SHP77 treated with DMSO at 0.1 percent for 48 hours (cell line): ENCODE measurements at places on chromosomes 1 and 21.

GRCh38 chr1:184974056-184974836, at the start of gene NIBAN1:
Gene NIBAN1 (minus strand): TSS chr1:184974508. CDS start chr1:184974356, 152 bp downstream.
- DNase-seq: no peak

- DNase-seq: no peak
Measured at GRCh38 chr1:110114173-110114572, 1.9 kb downstream of the UBL4B start.

GRCh38 chr1:51270751-51271150, 34.7 kb downstream of the RNF11 start:
- DNase-seq: no peak

- DNase-seq: no peak
Measured at GRCh38 chr1:185573162-185573561, 161.0 kb upstream of the HMCN1 start.

GRCh38 chr1:198620951-198621824, 17.7 kb upstream of the PTPRC start:
- no peak for DNase-seq

- no peak for DNase-seq
Measured at GRCh38 chr1:170624146-170624545, 39.8 kb upstream of the PRRX1 start.

DNA sequence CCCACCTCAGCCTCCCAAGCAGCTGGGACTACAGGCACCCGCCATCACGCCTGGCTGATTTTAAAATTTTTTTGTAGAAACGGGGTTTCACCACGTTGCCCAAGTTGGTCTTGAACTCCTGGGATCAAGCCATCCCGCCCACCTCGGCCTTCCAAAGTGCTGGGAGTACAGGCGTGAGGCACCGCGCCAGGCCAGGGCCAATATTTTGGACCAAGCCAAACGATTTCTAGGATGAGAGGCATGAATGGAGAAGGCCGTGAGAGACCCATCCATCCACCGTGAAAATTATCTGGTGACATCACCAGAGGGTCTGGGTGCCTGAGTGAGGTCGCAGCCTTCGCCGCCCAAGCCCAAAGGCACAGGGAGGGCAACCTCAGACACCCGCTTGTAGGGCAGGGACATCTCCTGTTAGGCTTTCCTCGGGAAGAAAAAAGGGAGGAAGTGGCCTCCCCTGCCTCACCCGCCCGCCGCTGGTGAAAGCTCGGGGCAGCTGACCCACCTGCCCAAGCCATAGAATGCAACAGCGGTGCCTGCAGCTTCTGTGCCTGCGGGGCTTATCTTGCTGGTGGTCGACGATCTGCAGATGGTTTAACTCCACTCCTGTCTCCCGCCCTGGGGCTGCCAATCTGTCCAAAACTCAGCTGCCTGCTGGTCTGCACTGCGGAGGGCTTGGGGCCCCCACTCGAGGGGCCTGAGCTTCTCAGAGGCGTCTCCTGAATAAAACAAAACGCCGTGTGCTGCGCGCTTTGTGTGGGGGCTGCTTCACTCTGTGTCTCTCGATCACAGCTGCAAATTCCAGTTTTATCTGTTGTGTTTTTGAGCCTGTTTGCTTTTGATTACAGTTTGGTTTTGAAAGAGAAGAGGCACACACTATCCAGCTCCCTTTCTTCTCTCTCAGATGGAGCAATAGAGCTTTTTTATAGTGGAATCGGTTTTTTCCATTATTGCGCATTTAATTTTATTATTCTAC, 85.8 kb downstream of the MRPS6 start:
- no peak for DNase-seq

DNA sequence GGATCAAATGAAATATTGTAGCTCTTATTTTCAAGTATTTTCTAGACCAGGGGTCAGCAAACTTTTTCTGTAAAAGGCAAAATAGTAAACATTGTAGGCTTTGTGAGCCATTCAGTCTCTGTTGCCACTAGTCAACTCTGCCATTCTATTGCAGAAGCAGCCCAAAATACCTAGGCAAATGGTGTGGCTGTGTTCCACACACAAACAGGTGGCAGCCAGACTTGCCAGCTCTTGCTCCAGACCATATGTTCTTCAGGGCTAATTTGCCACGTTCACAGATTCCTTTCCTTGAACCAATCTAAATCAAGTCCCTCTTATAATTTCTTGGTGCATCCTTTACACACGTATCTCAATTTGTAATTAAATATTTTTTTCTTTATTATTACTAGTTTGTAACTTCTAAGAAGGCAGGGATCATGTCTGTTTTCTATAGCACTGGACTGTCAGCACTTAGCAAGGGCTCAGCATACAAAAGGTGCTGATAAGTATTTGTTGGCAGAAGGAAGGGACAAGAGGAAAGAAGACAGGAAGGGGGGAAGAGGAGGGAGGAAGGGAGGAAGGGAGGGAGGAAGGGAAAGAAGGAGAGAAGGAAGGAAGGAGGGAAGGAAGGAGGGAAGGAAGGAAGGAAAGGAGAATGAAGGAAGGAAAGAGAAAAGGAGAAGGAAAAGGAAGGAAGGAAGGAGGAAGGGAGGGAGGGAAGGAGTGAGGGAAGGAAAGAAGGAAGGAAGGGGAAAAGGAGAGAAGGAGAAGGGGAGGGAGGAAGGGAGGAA, 106.5 kb upstream of the EDEM3 start:
- no peak for DNase-seq

DNA sequence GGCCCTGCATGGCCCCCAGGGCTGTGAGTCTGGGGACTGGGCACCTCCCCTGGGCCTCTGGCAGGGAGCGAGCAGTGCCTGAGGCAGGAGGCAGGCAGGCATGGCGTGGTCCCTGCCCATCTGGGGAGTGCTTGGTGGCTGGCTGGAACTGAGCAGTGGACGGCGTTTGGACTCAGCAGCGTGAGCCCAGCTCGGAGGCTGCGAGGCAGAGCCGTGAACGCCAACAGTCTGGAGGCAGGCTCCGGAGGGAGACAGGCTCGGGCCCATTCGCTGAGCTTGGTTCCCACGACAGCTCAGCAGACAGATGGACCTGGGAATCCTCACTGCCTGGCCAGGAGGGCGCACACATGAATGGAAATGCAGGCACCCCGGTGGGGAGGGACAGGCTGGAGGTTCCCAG, 160.7 kb upstream of the POU3F1 start:
- no peak for DNase-seq

DNA sequence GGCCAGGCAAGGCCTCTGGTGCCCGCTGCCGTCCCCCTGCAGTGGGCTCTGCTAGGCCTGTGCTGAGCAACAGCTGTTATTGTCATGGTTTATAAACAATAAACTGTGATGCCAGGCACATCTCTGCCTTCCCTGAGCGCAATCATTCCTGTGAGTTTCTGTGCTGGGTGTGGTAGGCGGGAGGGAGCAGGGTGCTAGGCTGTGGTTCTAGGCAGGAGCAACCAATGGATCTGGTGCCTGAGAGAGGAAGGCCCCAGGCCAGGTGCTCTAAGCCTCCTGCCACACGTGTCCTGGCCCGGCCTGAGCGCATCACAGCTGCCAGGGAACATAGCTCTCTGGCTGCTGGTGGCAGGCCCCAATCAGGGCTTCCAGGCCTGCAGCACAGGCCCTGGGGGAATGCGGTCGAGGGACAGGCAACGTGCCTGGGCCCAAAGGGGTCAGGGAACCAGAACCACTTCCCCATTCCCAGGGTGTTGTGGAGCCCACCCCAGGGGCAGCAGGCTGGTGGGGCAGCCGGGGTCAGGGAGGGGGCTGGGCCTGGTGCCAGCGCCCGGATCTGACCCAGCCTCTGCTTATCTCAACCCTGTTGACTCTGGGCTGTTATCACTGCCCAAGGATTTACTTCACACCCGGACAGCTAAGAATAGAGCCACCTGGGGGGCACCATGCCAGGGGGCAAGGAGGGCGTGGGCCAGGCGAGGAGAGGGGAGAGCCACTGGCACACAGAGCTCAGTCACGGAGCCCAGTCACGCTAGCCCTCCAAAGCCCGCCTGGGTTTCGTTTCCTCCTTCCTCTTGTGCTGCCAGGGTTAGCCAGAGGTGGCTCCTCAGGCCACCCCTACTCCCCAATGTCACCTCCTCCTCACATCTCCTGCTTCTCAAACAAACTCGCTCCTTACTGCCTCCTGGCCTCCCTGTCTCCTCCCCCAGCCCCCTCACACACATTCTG, 11.5 kb downstream of the TRIM46 start:
- DNase-seq: no peak

DNA sequence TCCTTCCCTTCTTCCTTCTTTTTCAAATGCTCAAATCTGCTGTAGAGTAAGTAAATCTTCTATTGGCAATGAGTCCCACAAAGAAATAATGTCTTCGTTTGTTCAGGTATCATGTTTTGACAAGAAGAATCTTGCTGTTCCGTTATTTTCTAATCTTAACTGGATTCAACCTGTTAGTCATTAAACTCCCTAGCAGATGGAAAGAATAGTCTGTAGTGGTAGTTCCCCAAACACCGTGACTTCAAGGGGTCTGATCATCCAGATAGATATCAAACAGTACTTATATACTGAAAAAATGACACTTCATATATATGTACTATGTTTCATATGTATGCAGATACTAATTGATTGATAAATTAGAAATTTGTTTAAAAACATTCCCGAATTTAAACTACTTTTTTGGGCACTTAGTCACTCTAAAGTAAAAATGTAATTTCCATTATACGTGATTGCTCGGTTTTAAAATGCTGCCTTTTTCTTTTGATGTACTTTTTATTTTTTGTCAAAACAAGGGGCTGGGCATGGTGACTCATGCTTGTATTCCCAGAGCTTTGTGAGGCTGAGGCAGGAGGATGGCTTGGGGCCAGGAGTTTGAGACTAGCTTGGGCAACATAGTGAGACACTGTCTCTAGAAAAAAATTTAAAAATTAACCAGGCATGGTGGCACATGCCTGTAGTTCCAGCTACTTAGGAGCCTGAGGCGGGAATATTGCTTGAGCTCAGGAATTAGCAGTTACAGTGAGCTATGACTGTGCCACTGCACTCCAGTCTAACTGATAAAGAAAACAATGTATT, 335.7 kb upstream of the SNX7 start:
- DNase-seq: no peak
